ENCODE measurements at places on chromosomes 5 and 9. TPM values are rescaled to one million over a fixed set of nuclear protein-coding genes. Genes with fewer than 3 reads are reported as not detected.

SUSD3 gene
- 28.0 TPM for total RNA-seq

SPDL1 gene
- 2.2 TPM for total RNA-seq

PCDHB2 gene
- 0.27 TPM for total RNA-seq

GNAQ gene
- 35.0 TPM for total RNA-seq

TPPP gene
- 12.9 TPM for total RNA-seq

SLC4A9 gene
- not detected for total RNA-seq

- no peak for DNase-seq
These were observed 41.0 kb upstream of the DMRT3 start for GRCh38 chr9:935348-935965.

GRCh38 chr9:25207402-25208195, 470.6 kb downstream of the TUSC1 start:
- DNase-seq = no peak

- DNase-seq = no peak
These were observed 63.0 kb downstream of the TSSK1B start for GRCh38 chr5:113371721-113372196.

DNA sequence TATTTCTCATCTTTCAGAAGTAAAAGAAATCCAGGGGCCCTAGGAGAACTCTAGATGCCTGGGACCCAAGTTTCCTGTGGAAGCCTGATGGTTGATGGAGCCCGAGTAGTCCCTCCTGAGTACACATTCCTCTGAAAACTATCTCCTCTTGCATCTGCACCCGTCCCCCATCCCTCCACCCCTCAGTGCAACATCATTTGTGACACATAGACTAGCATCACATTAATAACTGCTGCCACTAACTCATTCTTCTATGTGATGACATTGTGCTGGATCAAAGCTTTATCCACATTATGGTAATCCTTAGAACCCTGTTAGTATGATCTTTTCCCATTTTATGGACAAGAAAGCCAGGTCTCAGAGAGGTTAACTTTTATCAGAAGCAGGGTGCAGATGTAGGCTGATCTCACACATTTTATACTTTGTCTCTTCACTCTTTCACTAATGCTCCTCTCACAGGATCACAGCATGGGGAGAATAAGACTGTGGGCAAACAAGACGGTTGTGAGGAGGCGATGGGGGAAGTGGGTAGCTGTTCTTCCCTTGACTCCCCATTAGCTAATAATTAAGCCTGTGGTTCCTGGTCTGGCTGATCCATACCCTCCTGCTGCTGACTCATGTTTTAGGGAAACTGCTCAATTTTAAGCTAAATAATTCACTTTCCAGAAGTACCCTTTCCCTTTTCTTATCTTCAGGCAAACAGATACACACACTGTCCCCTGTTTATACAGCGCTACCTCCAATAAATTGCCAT, 3.9 kb upstream of the HK3 start:
- DNase-seq = no peak

- DNase-seq = no peak
These were observed 547.5 kb downstream of the ELAVL2 start for GRCh38 chr9:23278561-23278960.

DNA sequence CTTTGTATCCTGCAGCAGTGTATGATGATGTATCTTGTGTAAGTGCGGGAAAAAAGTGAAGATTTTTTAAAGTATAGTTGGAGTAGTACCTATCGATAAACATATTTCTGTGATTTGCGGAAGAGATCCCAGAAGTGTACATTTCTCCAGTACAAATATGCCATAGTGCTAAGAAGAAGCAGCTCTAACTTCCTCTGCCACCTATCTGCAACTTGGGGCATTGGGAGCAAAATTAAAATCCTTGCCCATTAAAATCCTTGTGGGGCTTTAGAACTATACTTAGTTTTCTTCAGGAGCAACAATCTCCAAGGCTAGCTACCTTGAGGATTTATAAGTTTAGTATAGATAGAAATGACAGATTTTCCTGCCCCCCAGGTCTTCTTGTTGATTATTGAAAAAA, 123.7 kb downstream of the VCAN start:
- DNase-seq = no peak

- DNase-seq = peak; percentile 21
These were observed 3.4 kb downstream of the SLC6A19 start for GRCh38 chr5:1204693-1205242.

DNA sequence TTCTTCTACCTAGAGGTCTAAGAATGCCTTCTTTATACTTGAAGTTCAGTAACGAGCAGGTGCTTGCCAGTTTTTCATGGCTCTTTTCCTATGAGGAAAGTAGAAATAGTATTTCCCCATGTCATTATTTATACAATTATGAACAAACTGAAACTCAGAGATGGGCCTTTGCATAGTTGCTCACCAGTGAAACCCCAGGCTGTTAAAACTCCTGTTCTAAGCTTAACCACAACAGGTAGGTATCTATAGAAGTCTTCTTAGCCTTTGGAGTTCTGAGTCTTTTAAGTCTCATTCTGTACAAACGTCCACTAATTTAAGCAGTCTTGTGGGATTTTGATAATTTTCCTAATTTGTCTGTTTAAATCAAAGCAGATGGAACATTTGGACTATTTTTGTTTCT, 90.1 kb downstream of the STARD4 start:
- DNase-seq = no peak

GRCh38 chr9:131323629-131324028, 34.1 kb downstream of the PLPP7 start:
- no peak for DNase-seq

DNA sequence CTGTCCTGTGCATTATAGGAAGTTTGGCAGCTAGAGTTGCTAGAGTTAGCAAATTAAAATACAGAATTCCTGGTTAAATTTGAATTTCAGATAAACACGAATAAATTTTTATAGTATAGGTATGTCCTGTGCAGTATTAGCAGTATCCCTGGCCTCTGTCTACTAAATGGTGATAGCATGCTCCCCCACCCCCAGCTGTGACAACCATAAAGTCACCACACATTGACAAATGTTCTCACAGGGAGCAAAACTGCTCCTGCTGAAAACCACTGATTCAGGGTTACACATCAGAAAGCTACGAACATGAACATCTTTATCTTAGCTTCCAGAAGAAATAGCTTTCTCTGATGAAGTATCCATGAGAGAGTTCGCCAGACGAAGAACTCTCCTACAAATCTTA, 91.8 kb upstream of the CCDC112 start:
- no peak for DNase-seq

DNA sequence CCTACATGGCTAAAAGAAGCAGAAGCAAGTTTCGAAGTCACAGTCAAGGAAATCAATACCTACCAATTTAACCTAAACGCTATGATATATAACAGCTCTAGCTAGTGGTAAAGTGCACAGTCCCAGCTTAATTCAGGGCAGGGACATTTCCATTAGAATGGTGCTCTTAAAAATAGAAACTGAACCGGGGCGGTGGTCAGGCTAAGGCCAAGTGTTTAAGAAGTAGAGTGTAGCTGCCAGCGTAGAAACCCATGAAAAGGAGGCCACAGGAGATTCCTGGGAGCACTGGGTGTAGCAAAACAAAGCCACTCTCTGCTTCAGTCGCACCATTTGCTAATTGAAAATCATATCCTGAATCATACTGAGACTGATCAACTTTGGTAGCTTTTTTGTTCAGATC, 28.8 kb downstream of the PPIC start:
- no peak for DNase-seq

DNA sequence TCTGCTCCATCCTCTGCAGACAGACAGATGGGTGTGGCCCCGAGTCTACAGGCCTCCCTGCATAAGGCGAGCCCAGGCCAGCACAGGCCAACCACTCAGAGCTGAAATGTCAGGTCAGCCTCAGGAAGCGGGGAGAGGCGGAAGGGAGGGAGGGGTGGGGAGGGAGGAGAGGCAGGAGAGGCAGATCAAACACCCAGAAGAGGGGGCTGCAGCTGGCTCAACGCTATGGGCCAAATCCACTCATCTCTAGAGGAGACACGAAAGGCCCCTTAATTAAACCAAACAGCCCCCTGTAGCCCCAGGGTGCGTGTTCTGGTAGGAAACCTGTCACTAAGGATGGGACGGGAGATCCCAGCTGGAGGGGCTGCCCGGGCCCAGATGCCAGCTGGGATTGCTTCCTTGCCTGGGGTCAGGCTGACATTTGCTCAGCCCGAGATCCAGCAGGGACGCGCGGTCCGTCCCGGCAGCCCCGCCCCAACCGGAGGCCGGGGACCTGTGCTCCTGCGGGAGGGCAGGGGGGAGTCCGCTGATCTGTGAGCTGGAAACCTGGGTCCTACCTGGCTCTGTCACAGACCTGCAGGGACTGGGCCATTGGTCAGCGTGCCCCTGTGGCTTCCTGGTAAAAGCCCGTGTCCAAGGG, 97.2 kb upstream of the SARDH start:
- no peak for DNase-seq

- no peak for DNase-seq
These were observed 129.9 kb upstream of the RPS23 start for GRCh38 chr5:82408033-82408432.
